ENCODE measurements at places on chromosomes 16 and 17.

DNA sequence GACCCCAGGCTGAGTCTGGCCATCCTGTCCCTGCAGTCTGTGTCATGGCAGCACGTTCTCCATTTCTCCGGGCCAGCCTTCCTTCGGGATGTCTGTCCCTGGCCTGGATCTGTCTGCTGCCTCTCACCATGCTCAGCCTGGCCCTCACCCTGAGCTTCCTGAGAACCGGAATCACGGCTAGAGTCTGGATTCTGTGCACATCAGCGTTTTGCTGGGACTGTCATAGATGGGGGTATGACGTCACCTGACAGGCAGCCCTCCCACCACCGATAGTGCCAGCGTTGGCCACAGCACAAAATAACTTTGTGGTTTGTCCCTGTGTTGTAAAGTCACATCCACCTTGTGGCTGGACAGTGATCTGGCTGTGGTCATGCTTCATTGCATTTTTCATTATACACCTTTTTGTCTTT, 59.2 kb downstream of the B9D1 start:
- ATAC-seq, result no peak

GRCh38 chr16:30777591-30778297, 9.3 kb downstream of the ZNF629 start:
- ATAC-seq, result no peak

- no peak for ATAC-seq
Observed at GRCh38 chr17:82615084-82616020, 32.9 kb downstream of the WDR45B start.

GRCh38 chr16:65698791-65699321, 577.0 kb upstream of the CDH11 start:
- no peak for ATAC-seq

GRCh38 chr17:64152428-64153125, 22.6 kb upstream of the ERN1 start:
- ATAC-seq, result no peak

- no peak for ATAC-seq
Observed at GRCh38 chr17:74920642-74921025, 2.4 kb downstream of the USH1G start.

- no peak for ATAC-seq
Observed at GRCh38 chr17:41483991-41484826, 3.3 kb upstream of the KRT35 start.
